Skin of body (tissue), 3 donors: ENCODE measurements at places on chromosomes 5 and 9. TPM values are rescaled to one million over a fixed set of nuclear protein-coding genes. Genes with fewer than 3 reads are reported as not detected.

DNA sequence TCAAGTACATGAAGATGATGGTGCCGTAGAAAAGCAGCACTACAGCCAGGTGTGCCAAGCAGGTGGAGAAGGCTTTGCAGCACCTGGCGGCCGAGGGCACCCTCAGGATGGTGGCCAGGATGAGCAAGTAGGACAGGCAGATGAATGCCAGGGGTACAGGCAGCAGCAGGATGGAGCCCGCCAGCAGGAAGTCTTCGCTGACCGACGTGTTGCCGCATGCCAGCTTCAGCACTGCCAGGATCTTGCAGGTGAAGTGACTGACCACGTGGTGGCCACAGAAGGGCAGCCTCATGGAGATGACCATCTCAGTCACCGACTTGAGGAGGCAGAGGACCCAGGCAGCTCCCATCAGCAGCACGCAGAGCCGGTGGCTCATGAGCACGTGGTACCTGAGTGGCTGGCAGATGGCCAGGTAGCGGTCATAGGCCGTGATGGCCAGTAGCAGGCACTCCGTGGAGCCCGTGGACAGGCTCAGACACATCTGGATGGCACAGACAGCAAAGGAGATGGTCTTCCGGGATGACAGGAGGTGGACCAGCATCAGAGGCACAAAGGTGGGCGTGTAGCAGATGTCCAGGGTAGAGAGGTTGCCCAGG is 482 bp downstream of the OR13J1 start:
- no peak for DNase-seq

DNA sequence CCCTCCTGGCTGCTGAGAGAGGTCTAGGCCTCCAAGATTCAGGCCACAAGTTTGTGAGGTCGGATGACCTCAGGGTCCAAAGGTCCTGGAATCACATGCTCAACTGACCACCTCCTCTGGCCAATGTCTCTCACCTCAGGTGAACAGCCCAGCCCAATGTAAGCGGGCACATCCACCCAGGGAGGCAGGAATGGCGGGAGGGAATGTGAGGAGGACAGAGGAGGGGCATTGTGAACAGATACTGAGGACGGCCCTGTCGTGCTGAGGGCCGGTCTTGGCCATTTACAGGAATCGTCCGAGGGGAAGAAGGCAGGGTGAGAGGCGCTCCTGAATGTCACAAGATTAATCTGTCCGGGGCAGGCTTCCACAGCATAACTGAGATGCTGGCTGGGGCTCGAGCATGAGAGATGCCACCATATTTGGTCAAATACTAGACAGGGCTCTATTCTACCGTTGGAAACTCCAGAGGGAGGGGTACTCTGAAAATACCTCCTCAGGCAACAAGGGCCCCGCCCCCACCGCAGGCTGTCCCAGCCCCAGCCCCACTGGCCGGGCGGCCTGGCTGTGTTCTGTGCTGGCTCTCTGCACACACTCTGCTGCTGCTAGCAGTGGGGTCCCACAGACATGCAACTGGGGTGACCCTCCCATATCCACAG is 1.5 kb upstream of the IL17B start:
- no peak for DNase-seq

DNA sequence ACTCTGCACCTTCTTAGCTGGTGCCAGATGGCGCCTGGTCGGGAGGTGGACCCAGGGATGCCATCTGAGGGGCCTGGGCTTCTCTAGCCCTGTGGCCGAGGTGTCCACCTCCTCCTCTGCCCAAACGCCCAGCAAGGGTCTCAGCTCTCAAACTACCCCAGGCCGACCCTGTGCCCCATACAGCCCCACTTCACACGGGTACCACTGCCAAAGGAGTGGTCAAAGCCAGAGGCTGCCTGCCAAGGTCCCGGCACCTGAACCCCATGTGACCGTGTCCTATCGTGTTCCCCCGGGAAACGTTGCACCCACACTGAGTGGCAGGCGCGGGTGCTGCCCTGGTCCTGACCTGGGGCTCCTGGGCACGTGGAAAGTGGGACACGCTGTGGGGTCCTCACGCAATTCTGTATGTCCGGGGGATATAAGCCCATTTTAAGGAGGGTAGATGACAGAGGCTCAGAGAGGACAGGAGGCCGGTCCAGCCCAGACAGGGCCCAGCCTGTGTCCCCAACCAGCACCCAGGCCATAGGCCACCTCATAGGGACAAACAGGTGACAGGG is 1.9 kb downstream of the ENTPD8 start:
- no peak for DNase-seq

DNA sequence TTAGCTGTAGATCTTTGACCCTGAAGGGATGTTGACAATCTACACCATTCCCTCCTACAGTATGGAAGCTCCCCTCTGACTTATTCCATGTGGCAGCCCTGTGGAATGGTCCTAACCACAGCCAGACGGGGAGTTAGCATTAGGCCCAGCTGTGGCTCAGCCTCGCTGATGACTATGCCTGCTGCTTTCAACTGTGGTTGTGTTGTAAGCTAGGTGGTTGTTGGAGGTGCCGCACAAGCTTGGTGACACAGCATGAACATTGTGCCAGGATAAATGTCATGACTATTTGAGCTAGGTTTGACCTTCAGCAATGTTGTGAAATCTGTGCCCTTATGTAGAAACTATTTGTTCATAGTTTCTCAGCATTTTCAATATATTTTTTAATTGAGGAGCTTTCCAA is 40.6 kb downstream of the SGCD start:
- DNase-seq = peak; percentile 22

- no peak for DNase-seq
Measured at GRCh38 chr9:13513716-13514444, 234.4 kb upstream of the MPDZ start.

DNA sequence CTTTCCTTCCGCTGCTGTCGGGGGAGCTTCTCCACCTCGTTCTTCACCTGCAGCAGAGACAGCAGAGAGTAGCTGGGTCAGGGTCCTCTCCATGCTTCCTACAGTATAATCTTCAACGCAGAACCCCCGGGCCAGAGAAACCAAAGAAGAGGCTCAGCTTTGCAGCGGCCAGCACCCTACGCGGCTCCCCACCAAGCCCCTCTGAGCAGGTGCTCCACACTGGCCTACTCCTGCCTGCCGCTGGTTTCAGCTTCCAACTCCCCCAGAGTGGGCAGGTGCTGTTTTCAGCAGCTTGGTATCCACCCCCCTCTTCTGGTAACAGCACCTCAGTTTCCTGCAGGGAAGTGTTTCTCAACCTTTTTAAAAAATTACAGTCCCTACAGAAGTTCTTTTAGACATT is 58.3 kb upstream of the FBXW11 start:
- DNase-seq = no peak

DNA sequence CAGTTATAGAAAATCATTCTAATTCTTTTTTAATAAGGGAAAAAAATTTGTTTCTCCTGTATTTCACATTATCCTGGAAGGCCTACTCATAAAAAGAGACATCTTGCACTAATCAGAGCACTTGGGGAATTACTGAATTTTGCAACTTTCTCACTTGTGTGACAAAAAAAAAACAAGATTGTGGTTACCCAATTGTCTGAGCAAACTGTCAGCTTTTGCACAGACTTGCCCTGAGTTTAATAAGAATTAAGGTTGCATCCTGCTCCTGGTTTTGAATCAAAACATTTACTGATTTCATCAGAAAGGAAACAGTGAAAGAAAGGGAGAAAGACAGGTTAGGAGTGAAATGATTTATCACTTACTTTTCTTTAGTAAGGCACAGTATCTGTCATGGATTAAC is 10.6 kb upstream of the SH3RF2 start:
- DNase-seq = peak; percentile 29

The CORO2A gene
- total RNA-seq = 2.3 TPM

The PIP5KL1 gene
- total RNA-seq = 1.2 TPM

The GRXCR2 gene
- total RNA-seq = not detected

The F2RL2 gene
- total RNA-seq = 12.3 TPM

The C9 gene
- total RNA-seq = 0.10 TPM

- no peak for DNase-seq
Measured at GRCh38 chr5:137220523-137220927, 278.6 kb downstream of the SPOCK1 start.

The EFCAB9 gene
- not detected for total RNA-seq

DNA sequence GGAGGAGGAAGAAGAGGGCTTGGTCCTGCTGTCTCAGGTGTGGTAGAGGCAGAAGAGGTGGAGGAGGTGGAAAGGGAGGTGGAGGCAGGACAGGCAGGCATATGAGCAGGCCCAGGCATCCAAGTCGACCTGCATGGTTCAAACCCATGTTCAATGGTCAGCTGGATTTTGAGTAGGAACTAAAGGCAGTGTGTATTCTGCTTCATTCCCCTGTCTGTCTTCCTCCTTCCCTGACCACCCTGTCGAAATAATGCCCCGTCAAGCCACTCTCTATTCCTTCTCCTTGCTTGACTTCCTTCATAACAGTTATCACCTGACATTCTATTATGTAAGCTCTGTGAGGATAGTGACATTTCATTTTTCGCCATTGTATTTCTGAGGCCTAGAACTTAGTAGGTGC is 34.8 kb downstream of the ATP6V0E1 start:
- no peak for DNase-seq

DNA sequence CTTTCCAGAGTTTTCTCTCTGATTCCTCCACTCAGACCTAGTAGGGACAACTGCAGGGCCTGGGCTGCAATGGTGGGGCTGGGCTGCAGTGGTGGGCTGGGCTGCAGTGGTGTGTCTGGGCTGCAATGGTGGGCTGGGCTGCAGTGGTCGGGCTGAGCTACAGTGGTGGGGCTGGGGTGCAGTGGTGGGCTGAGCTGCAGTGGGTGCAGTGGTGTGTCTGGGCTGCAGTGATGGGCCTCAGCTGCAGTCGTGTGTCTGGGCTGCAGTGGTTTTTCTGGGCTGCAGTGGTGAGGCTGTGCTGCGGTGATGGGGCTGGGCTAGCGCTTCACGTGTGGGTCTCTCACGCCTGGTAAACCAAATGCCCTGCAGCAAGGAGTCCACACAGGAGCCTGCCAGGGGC is 27.4 kb downstream of the ABO start:
- DNase-seq = no peak

- no peak for DNase-seq
Measured at GRCh38 chr5:95151694-95152093, 133.2 kb downstream of the MCTP1 start.

DNA sequence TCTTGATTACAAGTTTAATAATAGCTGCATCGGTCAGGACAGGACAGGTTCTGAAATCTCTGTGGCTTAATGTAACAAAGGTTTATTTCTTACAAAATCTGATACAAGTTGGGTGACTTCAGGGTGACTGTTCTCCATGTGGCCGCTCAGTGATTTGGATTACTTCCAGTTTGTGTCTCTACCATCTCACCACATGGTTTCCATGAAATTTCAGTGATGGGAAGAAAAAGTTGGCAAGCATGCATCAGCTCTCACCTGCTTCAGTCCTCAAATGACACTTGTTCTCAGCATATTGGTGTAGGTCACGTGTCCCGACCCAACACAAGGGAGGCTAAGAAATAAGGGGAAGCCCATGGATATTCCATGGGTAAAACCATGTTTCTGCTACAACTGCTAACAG is 7.8 kb upstream of the TMEM268 start:
- DNase-seq = no peak

The MTAP gene
- total RNA-seq = 24.5 TPM

The PCDHB10 gene
- total RNA-seq = 1.8 TPM

DNA sequence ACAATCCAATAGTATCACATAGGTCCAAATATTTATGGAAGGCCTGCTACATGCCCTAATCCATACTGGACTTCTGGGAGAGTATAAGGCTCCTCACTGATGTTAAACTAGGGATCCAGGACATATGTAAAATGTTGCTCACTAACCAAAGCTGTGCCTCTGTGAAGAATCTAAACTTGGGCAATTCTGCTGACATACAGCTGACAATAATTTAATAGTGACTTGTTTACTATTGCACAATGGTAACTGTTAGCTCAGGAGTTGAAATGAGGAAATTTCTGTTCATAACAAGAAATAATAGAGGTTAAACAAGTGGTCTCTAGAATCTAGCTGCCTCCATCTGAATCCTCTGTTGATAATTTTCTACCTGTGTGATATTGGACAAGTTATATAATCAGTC is 14.9 kb upstream of the CTXN3 start:
- DNase-seq = no peak

DNA sequence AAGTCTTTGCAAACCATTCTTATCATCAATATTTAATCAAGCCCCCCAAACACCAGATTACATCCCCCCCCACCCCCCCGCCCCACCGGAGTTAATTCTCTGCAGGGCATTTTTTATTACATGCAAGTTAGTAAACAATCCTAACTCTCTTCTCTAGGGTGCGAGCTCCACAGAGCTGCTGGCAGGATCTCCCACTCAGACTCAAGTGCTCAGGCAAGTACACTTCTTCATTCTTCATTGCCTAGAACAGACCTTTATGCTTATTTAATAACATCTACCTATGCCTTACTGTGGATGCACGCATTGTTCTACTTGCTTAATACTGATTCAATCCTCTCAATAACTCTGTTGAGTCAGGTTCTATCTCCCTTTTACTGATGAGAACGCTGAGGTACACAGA is 9.9 kb downstream of the SAXO1 start:
- no peak for DNase-seq

The BTNL8 gene
- 0.49 TPM for total RNA-seq

The IL9 gene
- not detected for total RNA-seq

DNA sequence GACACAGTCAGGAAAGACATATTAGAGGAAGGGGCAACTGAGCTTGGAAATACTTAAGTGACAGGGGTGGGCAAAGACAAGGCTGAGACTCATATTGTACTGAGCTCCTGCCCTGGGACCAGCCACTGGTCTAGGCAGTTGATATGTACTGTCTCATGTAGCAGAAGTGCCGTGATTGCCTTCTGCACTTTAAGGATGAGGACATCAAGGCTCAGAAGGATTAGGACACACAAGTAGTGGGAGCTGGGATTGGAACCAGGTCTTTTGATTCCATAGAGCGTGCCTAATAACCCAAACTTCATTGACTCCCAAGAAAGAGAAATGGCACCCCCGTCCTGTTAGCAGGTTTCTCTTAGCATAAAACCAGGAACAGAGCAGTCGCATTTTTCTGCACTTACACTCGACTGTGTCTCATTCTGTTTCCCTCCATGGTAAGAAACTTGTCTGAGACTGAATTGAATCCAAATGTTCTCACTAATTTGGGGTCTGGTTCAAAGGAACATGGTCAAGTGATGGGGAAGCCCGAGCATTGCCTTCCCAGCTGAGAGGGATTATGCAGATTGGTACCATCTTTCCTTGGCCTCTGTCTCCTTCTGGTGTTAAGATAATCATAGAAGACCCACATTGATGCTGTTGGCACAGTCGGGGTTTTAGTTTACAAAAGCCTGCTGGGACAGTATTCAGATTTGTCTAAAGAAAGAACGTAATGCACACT is 70.4 kb downstream of the ANGPTL2 start:
- DNase-seq = peak; percentile 69

- DNase-seq = peak; percentile 18
Measured at GRCh38 chr9:91420501-91421127, 3.0 kb downstream of the NFIL3 start.

- no peak for DNase-seq
Measured at GRCh38 chr5:27473307-27474046, 435.1 kb upstream of the CDH9 start.

The DMGDH gene
- total RNA-seq = 3.3 TPM

DNA sequence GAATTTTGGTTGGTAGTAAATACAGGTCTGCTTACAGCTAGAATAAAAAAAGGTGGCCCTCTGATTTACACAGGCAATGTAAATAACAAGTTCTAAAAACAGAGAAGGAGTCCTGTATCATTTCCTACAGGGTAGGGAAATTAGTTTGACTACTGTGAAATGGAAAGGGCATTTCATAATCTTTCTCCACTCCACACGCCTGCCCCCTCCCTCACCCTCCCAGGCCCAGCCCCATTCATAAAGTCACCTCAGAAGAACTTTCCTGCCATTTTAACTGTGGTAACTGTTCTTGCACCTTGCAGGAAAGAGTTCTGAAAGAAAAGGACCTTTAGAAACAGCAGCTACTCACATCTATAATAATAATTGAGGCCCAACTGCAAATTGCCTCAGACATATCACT is 69.7 kb downstream of the MEF2C start:
- DNase-seq = no peak
